ENCODE measurements at places on chromosomes 7 and 10.
A peak's percentile ranks its signal among the peaks of the same experiment; 100 is the strongest.

- DNase-seq: no peak
Measured at GRCh38 chr7:69698109-69698825, 100.0 kb downstream of the AUTS2 start.

DNA sequence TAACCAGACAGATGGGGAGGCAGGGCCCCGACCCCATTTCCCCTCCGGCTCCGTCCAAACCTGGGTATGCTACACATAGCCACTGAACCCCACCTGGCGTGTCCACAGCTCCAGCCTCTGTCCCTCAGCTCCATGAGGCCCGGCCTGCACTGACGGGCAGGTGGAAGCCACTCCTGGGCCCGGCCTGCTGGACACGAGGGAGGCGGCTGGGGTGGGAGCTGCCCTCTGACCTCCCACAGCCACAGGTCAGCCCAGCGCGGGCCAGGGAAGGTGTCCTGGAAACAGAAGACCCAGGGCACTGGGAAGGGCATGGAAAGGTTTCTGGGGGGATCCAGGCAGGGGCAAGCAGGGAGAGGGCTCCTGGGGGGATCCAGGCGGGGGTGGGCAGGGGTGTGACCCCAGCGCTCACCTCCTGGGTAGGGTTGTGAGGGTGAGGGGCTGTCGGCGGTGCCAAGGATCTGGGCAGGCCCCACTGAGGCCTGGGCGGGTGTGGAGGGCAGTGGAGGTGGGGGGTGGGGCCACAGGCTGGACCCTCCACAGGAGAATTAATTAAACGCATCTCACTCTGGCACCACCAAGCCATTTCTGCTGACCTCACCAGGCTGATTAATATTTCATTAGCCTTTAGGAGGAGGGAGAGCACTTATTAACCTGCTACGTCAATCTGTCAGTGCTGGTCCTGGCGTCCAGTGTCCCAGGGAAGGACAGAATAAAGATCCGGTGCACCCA is 108.9 kb downstream of the UNCX start:
- DNase-seq: no peak

GRCh38 chr10:4279655-4280054 is 494.6 kb upstream of the KLF6 start:
- DNase-seq: peak; percentile 41

GRCh38 chr10:61918140-61918539 is 16.6 kb downstream of the ARID5B start:
- no peak for DNase-seq

- DNase-seq: no peak
Measured at GRCh38 chr10:100182281-100182680, 3.5 kb downstream of the ERLIN1 start.

DNA sequence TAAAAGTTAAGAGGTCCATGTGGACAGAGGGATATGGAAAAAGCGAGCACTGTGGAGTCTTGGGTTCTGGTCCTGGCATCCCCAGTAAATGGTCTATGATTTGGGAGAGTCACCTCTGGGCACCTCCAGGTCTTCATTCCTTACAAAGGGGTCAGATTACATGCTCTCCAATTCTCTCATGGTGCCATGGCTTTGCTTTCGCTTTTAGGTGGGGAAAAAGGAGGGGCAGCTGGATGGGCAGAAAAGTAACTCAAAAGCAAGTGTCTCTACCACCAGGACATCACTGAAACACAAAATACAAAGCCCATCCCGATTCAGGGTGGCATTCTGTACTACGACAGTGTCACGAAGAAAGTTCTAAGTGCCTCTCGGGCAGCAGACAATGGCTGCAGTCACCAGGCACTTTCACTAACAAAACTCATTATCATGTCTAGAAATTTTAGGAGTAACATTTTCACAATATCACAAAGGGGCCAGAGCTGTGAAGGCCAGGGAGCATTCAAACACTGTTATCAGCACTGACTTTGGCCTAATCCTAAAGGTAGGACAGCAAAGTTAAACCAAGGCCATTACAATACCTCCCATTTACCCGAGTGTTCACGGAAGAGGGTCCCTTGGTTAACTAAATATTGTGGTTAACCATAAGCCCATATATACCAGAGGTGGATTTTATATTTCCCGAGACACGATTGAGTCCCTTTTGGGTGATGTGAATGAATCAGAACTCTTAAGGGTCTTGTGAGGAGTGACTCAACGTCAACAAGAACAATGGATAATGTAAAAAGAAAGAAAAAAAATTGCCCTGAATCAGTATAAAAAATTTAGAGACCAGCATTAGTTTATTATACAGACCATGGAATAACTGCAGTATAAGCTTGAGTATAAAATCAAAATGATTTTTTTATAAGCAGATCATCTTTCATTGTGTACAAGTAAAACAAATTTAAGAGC is 2.5 kb downstream of the PSAP start:
- DNase-seq: peak; percentile 49

All from astrocyte of the spinal cord (primary cell).